GDM1 (cell line): ENCODE measurements at places on chromosomes 6 and 20.

GRCh38 chr20:33014336-33015113, 7.0 kb downstream of the BPIFB2 start:
- DNase-seq: no peak

GRCh38 chr20:47524015-47524784, 22.5 kb downstream of the NCOA3 start:
- no peak for DNase-seq

GRCh38 chr6:108337721-108338120, 42.9 kb downstream of the AFG1L start:
- DNase-seq: no peak

GRCh38 chr6:3244003-3244831, 14.5 kb upstream of the PSMG4 start:
- DNase-seq: no peak

GRCh38 chr6:37008484-37009465, 3.3 kb downstream of the FGD2 start:
- DNase-seq: no peak

DNA sequence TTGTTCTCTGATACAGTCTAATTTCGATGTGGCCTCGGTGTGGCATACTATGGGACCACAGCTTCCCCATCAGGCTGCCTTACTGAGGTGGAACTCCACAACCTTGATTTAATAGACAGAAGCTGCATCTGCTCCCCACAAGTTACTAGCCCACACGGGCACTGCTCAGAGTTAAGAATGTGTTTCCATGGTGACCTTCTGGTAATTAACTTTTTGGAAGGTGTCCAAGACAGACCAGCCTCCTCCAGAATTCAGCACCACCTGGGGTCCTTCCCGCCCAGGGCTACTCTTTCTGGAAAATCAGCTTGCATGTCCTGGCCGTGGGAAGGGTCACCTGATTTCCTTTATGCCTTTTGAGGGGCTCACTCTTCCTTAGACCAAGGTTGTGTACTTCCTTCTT, 48.7 kb upstream of the CDH4 start:
- no peak for DNase-seq

DNA sequence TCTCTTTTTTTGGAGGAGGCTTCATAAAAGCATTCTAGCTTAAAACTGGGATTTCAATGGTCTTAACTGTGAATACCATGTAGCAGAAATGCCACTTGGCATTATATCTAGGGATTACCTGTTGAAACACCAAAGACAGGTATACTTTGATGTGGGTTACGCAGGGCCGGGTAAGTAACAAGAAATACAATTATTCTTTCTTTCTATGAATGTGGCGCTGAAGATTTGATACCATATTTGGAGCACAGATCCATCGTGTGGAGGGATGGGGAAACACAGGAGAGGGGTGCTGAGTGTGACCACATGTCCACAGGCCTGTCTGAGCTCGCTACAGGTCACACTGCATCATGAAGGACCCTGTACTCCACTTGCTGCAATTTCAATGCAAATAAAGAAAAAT, 257.8 kb downstream of the GMPR start:
- no peak for DNase-seq

DNA sequence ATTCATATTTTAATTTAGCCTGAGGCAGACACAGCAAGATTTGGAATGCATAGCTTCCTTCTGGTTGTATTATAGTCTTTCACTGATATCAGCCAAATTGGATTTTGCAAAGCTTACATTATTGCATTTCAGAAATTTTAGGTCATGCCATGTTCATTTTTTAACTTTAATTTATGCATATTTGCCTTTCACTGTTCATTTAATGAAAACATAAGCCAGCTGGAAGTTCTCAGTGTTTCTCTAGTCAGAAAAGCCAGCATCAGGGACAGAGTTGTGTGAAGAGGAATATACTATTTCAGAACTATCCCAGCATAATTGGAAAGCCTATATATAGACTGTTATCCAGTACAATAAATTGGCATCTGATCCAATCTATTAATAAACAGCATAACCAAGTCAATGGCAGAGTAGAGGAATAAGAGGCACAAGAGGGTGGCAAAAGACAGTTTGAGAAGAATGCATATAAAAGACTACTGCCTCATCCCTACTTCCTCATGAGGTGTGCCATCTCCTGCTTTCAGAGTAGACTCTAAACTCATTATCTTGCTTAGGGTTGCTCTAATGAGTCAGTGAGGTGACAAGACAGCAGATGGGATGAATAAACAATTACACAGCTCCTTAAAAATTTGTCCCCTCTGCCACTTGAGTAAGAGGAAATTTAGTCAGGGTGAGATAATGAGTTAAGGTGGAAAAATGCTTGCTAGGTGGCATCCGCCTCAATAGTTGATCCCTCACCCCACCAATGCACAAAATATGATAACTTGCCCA, 159.8 kb upstream of the HCRTR2 start:
- no peak for DNase-seq

DNA sequence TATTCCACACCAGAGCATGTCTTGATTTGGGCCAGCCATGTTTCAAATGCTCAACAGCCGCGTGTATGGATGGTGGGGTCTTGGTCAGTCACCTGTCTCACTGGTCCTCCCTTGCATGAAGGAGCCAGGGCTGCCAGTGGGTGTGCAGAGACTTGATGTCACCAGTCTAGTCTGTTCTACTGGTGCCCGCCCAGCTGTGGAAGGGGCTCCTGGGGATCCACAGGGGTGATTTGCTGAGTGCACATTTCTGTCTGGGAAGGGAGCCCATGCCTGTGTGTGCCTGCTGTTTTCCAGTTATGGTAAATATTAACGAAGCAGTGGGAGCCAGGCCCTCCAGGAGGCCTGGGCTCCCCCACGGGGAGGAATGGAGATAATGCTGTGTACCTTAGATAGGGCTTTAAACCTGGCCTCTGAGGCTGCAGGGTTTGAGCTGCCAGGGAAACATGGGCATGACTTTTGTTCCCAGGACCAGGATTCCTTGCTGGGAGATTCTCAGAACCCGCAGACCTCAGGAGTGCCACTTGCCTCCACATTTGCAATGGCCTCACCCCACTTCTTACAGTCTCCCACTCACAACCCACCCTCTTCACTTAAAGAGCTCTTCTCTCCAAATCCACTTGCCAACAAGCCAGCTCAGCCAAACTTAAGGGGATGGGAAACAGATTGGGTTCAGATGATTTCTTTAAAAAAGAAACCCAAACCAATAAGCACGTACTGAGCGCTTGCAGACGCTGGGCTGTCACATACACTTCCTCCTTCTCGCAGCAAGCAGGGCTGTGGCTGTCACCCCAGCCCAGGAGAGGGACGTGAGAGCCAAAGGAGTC, 54.1 kb downstream of the VEGFA start:
- peak; percentile 12 for DNase-seq

- DNase-seq: no peak
Measured at GRCh38 chr6:100230953-100231316, 233.8 kb downstream of the SIM1 start.

GRCh38 chr6:41536795-41537758, 9.1 kb upstream of the FOXP4 start:
- peak; percentile 22 for DNase-seq

GRCh38 chr6:33248643-33248931, 23.1 kb downstream of the VPS52 start:
- DNase-seq: no peak

DNA sequence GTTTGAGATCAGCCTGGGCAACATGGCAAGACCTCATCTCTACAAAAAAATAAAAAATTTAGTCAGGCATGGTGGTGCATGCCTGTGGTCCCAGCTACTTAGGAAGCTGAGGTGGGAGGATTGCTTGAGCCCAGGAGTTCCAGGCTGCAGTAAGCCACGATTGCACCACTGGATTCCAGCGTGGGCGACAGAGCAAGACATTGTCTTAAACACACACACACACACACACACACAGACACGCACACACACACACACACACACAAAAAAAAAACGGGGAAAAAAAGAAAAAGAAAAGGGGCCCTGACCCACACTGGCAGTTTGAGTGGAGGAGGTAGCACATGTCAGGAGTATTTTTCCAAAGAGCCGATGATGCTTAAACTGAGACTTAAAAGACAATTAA, 122.2 kb downstream of the AFG1L start:
- DNase-seq: no peak

DNA sequence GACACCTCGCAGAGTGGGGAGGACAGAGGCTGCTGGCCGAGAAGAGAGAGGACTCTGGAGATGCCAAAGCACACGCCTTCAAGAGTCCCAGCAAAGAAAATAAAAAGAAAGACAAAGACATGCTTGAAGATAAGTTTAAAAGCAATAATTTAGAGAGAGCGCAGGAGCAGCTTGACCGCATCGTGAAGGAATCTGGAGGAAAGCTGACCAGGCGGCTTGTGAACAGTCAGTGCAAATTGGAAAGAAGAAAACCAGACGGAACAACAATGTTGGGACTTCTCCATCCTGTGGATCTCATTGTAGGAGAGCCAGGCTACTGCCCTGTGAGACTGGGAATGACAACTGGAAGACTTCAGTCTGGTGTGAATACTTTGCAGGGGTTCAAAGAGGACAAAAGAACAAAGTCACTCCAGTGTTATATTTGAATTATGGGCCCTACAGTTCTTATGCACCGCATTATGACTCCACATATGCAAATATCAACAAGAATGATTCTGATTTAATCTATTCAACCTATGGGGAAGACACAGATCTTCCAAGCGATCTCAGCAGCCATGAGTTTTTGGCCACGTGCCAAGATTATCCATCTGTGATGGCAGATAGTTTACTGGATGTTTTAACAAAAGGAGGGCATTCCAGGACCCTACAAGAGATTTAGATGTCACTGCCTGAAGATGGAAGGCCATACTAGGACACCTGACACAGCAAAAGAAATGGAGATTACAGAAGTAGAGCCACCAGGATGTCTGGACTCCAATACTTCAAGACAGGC, 52.2 kb downstream of the REV3L start:
- no peak for DNase-seq

DNA sequence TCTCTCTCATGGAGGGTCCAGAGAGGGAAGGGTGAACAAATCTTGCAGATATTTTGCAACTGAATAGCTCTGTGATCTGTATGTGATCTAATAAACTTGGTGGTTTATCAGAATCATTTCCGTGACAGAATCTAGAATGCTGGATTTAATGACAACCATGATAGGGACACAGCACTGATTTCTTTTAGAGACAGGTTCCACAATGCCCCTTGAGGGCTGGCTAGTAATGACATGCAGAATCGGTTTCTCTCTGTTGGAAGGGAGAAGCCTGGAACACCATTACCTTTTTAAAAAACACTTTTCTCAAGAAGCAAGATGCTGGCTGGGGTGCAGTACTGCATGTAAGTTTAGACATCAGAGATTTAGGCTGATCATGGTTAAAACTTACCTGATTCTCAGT, 313.4 kb downstream of the CDH26 start:
- DNase-seq: no peak

GRCh38 chr6:121438869-121439268, 3.4 kb downstream of the GJA1 start:
- DNase-seq: no peak

GRCh38 chr6:113859349-113860180, 2.4 kb downstream of the MARCKS start:
- DNase-seq: no peak

GRCh38 chr20:38387953-38388352, 41.7 kb downstream of the LBP start:
- DNase-seq: no peak

DNA sequence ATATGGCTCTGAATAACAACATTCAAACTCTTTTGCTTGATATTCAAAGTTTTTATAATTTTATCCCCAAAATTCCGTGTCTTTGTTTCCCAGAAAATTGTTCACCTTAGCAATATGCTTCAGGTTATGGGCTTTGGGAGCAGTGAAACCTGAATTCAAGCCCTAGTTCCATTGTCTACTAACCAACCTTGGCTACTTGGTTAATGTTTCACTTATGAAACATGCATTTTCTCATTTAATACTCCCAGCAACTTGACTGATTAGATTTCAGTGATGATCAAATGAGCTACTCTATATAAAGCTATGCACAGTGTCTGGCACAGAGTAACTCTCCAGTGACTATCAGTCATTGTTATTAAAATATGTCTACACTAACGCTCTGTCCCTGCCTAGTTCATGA, 192.2 kb upstream of the TENT5A start:
- DNase-seq: no peak

GRCh38 chr6:167162591-167162990, 4.8 kb upstream of the GPR31 start:
- no peak for DNase-seq

GRCh38 chr20:51654060-51654459, 111.5 kb upstream of the NFATC2 start:
- DNase-seq: no peak

DNA sequence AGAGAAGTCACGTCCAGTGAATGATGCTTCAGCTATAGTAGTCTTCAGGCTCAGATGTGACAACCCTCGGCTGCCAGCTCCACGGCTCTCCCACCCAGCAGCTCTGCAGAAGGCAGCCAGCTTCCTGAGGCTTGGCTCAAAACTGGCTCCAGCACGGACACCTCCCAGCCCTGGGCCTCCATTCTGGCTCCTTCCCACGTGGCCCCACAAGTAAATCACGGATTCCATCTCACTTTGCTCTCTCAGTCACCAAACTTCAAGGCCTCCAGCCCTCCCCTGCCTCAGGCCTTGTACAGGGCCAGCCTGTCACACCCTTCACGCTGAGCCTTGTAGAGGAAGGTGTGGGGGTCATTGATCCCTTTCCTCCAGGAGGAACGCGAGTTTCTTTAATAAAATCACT, 55.8 kb downstream of the GTF2H5 start:
- DNase-seq: no peak

- DNase-seq: peak; percentile 28
Measured at GRCh38 chr6:110181131-110182030, 1.2 kb downstream of the CDC40 start.

GRCh38 chr6:32086661-32087573, 22.2 kb downstream of the TNXB start:
- no peak for DNase-seq

DNA sequence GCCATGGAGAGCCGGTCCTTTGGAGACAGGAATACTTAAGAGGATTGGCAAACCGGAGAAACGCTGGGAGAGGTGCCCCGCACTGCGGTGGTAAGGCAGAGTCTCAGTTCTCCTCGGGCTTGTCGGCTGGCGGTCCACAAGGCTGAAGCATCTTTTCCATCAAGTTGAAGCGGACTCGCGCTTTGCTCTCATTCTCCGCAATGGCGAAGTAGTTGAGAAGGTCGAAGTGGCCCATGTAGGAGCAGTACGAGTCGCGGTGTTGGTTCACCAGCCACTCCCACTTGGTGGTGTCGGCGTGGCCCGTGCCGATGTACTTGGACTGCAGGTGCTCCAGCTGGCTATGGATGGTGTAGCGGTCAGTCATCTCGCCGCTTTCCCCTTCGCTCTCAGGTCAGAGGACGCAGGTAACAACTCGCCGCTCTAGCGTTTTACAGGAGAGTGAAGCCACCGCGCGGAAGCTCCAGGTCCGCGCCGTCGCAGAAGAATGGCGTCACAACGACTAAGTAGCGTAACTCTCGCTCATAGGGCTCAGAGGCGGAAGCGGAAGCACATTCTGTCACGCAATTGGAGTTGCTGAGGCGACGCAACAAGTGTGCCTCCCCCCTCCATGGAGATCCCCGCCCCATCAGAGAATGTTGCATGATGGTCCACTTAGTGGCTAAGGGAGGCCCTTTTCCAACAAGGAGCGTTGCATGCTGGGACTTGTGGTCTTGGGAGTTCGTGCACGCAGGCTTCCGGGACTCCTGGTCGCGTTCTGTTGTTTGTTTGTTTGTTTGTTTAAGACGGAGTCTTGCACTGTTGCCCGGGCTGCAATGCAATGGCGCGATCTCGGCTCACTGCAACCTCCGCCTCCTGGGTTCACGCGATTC, at the start of gene SF3B5:
Gene SF3B5 (minus strand): TSS at position 440 of the 869 bp plus-strand sequence. CDS start 76 bp downstream, at position 364.
- peak; percentile 99 for DNase-seq

- no peak for DNase-seq
Measured at GRCh38 chr6:110897433-110897832, 22.8 kb downstream of the AMD1 start.
